Sciatic nerve (tissue), 2 donors: ENCODE measurements at places on chromosomes 16 and 17. TPM values are rescaled to one million over a fixed set of nuclear protein-coding genes. Genes with fewer than 3 reads are reported as not detected.

REXO5 gene
- 2.5 TPM for total RNA-seq

SLFN12 gene
- 17.2 TPM for total RNA-seq

MYH8 gene
- total RNA-seq, result not detected

CASKIN1 gene
- total RNA-seq, result 1.6 TPM

THOC6 gene
- 13.6 TPM for total RNA-seq

DNA sequence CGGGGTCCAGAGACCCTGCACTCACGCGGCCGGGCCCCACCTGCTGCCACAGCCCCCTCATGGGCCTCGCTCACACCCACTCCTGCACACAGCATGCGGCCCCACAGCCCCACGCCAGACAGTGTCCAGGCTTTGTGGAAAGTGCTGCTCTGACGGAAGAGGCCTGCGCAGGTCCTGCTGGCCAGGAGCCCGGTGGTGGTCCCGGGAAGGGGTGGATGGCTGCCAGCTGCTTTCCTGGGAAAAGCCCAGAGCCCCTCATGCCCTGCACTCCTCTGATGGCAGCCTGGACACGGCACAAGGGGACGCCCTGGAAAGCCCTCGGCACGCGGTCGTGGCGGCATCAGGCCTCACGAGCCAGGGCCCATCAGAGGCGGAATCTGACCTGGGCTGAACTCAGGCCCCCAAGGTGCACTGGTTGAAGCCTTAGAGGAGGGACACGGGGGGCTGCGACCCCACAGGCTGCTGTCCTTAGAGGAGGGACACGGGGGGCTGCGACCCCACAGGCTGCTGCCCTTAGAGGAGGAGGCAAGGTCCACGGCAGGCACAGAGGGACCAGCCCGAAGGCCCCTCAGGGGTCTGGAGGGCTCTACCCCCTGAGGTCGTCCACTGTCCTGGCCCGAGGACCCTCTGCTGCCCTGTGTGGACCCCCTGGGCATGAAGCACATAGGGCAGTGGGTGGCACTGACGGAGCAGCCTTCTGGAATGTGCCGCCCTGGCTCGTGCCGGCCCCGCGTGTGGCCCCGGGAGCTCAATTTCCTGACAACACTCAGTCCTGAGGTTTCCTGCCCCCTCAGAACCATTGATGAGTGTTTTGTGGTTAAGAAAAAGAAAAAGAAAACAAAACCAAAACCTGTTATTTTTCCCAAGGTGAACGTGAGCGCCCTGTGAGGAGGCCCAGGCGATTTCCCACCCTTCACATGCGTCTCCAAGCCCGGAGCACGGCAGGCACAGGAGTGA is 22.1 kb downstream of the SOX8 start:
- DNase-seq, result no peak

DNA sequence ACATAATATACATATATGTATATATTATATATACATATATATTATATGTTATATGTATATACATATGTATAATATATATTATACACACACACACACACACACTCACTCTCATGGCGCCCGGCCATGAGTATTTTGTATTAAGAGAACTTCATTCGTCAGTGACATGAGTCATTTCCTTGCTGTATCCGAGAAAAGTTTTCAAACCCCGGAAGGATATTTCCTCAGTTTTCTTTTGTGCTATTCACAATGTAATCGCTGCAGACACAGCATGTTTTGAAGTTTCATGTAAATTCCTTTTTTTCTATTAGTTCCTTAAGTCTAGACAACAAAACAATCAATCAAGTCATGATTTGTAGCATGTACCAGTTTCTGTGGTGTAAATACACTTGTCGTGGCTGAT is 33.3 kb downstream of the OR1D5 start:
- DNase-seq, result peak; percentile 44

- DNase-seq, result no peak
Observed at GRCh38 chr17:74386386-74386785, 19.1 kb downstream of the GPR142 start.

- DNase-seq, result no peak
Observed at GRCh38 chr17:67718325-67718941, 697 bp downstream of the NOL11 start.

GRCh38 chr16:74141015-74141414 is 155.6 kb upstream of the PSMD7 start:
- no peak for DNase-seq

- DNase-seq, result no peak
Observed at GRCh38 chr17:73595479-73595878, 48.8 kb downstream of the SDK2 start.

- DNase-seq, result no peak
Observed at GRCh38 chr17:34974179-34974578, 6.1 kb upstream of the LIG3 start.

DNA sequence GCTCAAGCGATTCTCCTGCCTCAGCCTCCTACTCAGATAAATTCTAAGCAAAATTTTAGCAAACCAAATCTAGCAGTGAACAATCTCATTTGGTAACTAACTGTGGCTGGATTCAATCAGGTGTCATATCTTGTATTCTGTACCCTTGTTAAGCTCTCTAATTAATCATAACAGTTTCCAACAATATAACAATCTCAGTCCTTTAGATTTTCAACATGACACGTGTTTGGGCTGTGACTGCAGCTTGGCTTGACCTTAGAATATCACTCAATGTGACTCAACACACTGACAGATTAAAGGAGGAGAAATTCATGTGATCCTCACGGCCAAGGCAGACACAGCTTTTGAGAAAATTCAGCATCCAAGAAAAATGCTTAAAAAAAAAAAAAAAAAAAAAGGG is 133.6 kb downstream of the BANP start:
- DNase-seq, result no peak

DNA sequence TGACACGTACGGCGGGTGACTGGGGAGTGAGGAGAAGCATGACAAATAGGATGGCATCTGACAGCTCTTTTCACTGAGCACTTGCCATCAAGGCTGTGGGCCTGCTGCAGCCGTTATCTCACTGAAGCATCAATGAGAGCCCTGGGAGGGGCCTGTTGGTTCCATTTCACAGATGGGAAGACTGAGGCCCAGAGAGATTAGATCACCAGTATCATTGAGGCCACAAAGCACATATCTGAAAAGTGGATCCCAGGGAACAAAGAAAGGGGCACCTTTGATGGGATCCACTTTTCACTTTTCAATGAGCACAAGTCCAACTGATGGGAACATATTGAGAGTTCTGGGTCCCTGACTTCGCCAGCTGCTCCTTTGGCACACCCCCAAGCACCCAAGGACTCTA is 144.4 kb upstream of the LHX1 start:
- DNase-seq, result no peak

DNA sequence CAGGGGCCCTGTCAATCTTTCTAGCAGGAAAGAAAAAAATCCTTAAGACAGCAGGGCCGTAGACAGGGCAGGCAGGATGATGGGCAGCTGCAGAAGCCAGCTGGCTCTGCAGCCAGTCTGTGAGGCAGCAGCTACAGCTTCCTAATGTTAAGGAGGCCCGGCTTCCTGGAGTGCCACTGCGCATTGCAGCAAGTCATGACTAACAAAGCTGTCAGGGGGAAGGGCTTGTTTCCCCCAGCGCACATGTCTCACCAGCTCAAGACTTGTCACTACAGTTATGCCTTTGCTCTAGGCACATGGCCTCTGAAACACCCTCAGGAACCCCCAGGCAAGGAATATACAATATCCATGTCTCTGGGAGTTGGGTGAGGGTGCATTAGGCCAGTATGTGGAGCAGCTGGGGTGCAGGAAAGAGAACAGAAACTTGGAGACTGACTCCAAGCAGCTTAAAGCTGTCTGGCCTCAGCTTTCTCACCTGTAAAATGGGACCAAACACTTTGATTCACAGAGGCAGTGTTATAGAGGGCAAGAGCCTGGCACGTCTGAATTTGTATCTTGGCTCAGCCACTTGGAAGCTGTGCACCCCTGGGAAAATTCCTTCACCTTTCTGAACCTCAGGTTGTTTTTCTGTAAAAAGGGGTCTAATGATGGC is 220.0 kb downstream of the HAPSTR1 start:
- DNase-seq, result no peak

DNA sequence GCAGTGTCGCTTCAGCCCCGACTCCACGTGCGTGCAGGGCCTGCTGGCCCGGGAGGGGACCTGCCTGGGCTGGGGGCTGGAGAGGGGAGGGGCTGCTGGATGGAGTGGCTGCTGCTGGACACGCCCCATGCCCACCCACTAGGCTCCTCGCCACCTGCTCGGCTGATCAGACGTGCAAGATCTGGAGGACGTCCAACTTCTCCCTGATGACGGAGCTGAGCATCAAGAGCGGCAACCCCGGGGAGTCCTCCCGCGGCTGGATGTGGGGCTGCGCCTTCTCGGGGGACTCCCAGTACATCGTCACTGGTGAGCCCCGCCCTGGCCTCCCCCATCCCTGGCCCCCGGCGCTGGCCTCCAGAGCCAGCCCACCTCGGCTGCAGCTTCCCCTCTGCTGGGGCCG is 2.4 kb downstream of the BRICD5 start:
- DNase-seq, result no peak

DNA sequence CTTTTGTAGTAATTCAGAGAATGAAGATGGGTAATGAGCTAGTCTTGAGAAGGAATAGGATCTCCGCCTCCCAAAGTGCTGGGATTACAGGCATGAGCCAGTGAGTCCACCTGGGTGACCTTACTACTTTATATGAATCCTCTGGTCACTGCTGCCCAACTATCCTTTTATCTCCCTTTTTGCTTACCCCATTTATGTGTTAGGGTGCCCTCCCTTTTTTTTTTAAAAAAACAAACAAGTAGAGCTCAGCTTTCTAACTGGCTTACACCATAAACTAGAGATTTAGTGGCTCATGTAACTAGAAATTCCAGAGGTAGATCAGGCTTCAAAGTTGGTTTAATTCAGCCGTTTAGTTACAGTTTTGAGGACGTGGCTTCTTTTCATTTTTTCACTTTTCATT is 15.6 kb downstream of the USP10 start:
- DNase-seq, result no peak

DNA sequence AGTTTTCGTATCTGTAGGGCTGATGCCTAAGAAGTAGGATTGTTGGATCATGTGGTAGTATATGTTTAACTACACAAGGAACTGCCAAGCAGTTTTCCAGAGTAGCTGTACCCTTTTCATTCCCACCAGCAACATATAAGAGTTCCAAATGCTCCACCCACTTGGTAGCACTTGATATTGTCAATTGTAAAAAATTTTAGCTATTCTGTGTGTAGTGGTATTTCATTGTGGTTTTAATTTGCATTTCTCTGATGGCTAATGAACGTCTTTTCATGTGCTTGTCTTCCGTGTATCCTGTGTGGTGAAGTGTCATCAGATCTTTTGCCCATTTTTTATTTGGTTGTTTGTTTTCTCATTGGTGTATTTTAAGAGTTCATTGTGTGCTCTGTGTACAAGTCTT is 69.7 kb downstream of the TANC2 start:
- no peak for DNase-seq
